Placental epithelial cell (primary cell): ENCODE measurements at places on chromosomes 13 and 19. TPM values are rescaled to one million over a fixed set of nuclear protein-coding genes. Genes with fewer than 3 reads are reported as not detected.

Gene CASP14
- not detected in 2 replicates for total RNA-seq

Gene IGFL2
- total RNA-seq = 0.11 TPM in 1 of 2 replicates, not detected in the other

Gene WDR88
- total RNA-seq = not detected in 2 replicates

Gene CPB2
- total RNA-seq = 1.6 TPM in 1 of 2 replicates, not detected in the other

Gene PINLYP
- 2.4 and 11.0 TPM in 2 replicates for total RNA-seq

Gene LGI4
- total RNA-seq = 0.22 and 1.2 TPM in 2 replicates

Gene SUGP2
- 23.9 and 25.7 TPM in 2 replicates for total RNA-seq
